Uterus (tissue), 4 donors: ENCODE measurements at places on chromosomes 13 and 19.

DNA sequence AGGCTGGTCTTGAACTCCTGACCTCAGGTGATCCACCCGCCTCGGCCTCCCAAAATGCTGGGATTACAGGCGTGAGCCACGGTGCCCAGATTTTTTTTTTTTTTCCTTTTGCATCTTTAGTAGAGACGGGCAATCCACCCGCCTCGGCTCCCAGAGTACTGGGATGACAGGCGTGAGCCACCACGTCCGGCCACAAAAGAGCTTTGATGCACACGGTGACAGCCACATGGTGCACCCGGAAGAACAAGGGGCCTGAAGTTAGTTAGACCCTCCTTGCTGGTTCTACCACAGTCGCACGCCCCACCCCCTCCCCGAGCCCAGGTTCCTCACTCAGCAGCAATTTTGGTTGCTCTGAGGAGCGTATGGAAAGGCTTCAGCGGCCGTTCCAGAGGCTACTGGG, 54.2 kb upstream of the USE1 start:
- no peak overlapping the region for H3K27ac ChIP-seq
- no peaks in the 10 kb centered on the region for H3K27me3 ChIP-seq
- no peaks in the 10 kb centered on the region for H3K4me1 ChIP-seq
- no peak for DNase-seq

DNA sequence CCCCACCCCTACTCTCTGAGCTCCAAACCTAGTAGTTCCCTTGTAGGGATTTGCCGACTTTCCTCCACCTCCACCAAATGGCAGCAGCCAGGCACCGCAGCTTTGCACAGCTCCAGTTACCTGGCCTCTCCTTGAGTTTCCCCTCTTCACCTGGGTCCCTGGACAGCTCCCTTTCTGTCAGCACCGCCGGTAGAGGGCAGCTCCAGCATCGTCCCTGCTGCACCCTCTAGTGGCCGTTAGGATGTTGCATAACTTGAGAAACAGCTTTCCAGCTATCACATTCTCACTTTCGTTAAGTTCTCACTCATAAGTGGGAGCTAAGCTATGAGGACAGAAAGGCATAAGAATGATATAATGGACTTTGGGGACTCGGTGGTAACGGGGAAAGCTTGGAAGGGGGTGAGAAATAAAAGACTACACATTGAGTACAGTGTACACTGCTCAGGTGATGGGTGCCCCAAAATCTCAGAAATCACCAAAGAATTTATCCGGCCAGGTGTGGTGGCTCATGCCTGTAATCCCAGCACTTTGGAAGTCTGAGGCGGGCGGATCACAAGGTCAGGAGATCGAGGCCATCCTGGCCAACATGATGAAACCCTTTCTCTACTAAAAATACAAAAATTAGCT, 60.4 kb upstream of the OLFM4 start:
- DNase-seq = peak; percentile 39
- no peak overlapping the region for H3K4me3 ChIP-seq
- H3K36me3 ChIP-seq = no peaks in the 10 kb centered on the region
- no peak overlapping the region for H3K27ac ChIP-seq

- H3K36me3 ChIP-seq = no peaks in the 10 kb centered on the region
- H3K27me3 ChIP-seq = peaks cover 4% of the 10 kb centered on the region
- no peaks in the 10 kb centered on the region for H3K4me1 ChIP-seq
Measured at GRCh38 chr19:5434970-5435641, 20.1 kb upstream of the ZNRF4 start.

GRCh38 chr13:28077231-28077630, 23.1 kb downstream of the FLT3 start:
- H3K27ac ChIP-seq = no peak overlapping the region
- H3K4me3 ChIP-seq = no peak overlapping the region
- H3K36me3 ChIP-seq = no peaks in the 10 kb centered on the region
- no peaks in the 10 kb centered on the region for H3K4me1 ChIP-seq
- no peak for DNase-seq

DNA sequence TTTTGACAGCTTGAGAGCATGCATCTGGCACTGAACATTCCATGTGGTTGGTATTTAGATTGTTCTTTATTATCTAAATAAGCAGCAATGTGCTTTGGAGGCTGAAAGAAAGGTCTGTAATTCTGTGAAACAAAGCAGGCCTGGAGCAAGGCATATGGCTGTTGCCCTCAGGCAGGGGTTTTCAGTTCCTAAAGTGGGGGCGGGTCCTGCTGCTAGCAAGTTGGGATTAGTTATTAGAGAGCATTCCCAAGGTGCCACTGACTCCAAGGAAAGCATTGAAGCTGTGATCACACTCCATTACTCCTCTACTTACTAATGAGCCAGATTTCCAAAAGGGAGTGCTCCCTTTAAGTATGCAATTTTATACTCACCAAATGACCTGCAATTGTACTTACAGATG, 432.2 kb downstream of the OLFM4 start:
- DNase-seq = no peak
- H3K27ac ChIP-seq = no peak overlapping the region
- H3K4me1 ChIP-seq = no peaks in the 10 kb centered on the region
- no peaks in the 10 kb centered on the region for H3K36me3 ChIP-seq

DNA sequence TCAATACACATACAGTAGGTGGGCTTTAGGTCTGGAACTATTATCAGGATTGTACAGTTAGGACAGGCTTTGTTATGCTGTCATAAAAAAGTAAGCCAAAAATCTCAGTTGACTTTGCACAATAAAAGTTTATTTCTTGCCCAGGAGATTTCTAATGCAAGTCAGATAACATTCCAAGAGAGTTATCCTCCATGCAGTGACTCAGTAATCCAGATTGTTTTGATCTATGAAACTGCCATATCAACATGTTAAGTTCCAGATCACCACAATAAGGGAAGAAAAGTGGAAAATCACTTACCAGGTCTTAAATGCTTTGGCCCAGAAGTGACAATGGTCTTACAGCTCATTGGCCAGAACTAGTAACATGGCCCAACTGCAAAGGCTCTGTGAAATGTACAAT, 636.2 kb upstream of the KLF12 start:
- no peak overlapping the region for H3K4me3 ChIP-seq
- no peaks in the 10 kb centered on the region for H3K36me3 ChIP-seq
- H3K27ac ChIP-seq = no peak overlapping the region
- H3K4me1 ChIP-seq = peaks cover 5% of the 10 kb centered on the region
- H3K27me3 ChIP-seq = no peaks in the 10 kb centered on the region

DNA sequence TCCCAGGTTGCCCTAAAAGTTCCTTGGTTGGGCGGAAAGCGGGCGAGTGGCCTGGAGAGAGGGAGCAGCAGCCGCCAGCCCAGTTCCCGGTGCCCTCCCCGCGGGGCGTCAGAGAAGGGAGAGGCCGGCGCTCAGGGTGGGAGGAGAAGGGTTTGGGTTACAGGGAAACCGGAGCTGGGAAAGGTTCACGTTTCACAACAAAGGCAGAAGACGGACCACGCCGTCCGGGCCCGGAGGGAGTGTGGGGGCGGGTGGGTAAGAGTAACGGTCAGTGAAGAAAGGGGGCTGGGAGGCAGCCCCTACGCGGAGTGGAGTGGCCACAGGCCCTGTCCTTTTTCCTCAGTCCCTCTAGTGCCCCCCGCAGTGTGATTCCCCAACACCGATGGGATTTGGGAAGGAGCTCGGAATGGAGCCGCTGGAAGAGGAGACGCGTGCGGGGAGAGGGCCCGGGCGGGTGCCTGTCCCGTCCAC, 1.6 kb downstream of the SIX5 start:
- peak overlapping the region; percentile 90 for H3K27ac ChIP-seq
- no peaks in the 10 kb centered on the region for H3K36me3 ChIP-seq
- peaks cover 12% of the 10 kb centered on the region for H3K4me1 ChIP-seq

DNA sequence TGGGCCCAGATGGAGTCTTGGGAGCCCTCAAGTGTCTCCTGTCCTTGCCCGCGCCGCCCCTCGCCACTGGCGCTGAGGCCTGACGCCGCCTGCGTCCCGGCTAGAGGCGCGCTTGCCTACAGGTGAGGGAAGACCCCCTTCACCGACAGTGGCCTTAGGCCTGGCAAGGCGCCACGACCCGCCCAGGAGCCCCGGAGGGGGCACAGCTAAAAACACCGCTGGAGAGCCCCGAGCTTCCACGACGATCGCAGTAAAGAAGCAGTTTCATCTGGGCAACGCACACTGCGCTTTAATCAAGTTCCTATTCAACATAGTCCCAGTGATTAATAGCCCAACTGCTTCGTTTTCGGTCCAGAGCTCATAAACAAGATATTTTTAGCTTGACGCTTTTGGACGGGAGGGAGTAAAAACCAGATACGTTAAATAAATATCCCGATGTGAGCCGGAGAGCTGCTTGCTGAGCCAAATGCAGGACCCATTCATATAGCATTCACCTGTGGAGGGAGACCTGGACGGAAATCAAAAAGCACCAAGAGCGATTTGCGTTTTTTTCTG, 1.5 kb upstream of the CEBPA start:
- H3K4me1 ChIP-seq = no peaks in the 10 kb centered on the region
- H3K27me3 ChIP-seq = no peaks in the 10 kb centered on the region
- peak overlapping the region; percentile 87 for H3K27ac ChIP-seq
- H3K4me3 ChIP-seq = peak overlapping the region; percentile 75
- no peaks in the 10 kb centered on the region for H3K36me3 ChIP-seq

GRCh38 chr13:50229960-50230661, 214.9 kb downstream of the KCNRG start:
- H3K4me1 ChIP-seq = no peaks in the 10 kb centered on the region
- no peaks in the 10 kb centered on the region for H3K27me3 ChIP-seq
- H3K4me3 ChIP-seq = no peak overlapping the region
- no peak for DNase-seq
- H3K27ac ChIP-seq = no peak overlapping the region

DNA sequence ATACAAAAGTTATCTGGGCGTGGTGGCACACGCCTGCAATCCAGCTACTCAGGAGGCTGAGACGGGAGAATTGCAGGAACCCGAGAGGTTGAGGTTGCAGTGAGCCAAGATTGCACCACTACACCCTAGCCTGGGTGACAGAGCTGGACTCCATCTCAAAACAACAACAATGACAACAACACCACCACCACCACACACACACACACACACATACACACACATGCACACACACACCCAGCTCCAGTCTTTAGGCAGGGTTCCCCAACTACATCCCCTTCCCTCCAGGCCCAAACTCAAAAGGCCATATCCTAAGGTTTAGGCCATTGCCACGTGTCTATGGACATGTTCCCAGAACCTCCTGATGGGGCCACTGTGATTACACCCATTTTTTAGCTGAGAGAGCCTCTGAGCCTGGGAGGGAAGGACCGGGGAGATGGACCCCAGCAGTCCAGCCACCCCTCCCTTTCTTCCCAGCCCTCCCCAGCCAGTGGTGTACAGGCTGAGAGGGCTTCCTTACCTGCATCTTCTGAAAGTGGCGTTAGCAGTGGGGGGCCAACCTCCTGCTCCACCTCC, 9.0 kb upstream of the DMWD start:
- H3K27ac ChIP-seq = no peak overlapping the region
- no peaks in the 10 kb centered on the region for H3K36me3 ChIP-seq
- H3K4me1 ChIP-seq = no peaks in the 10 kb centered on the region

GRCh38 chr13:20170921-20171320, 10.1 kb upstream of the GJA3 start:
- H3K27ac ChIP-seq = no peak overlapping the region
- no peaks in the 10 kb centered on the region for H3K27me3 ChIP-seq
- no peak for DNase-seq
- H3K4me1 ChIP-seq = no peaks in the 10 kb centered on the region
- no peak overlapping the region for H3K4me3 ChIP-seq
